Stimulated activated CD4-positive, alpha-beta T cell treated with anti-CD3 and anti-CD28 coated beads, Interleukin-2, amount 100 ng/mL, for 48 hours (primary cell): ENCODE measurements at places on chromosomes 12 and 14.

DNA sequence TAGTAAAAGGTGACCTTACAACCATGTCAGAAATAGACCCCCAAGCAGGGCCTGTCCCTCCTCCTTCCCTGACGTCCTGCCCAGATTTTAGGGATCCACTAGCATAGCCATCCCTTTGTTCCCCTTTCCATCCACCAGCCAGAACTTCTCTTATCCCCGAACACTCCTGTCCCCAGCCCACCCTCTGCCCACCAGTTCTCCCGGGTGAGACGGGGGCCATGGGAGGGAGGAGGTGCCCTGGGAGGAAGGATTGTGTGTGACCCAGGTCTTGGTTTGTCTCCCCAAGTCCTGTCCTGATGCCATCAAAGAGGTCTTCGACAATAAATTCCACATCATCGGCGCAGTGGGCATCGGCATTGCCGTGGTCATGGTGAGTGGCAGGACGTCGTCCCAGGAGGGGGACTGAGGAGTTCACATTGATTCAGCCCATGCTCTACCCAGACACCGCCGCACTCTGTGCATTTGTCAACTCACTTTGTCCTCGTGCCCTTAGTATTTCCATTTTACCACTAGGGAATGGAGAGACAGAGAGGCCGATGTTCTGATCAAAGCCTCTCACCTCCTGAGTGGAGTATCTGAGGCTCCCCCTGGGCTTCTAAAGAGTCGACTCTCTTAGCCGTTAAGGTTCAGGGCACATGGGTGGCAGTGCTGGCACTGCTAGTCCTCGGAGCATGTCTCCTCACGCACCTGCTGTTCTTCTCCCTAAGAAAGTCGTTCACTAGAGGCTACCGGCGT lies 35.9 kb downstream of the CD9 start:
- no peak for DNase-seq

DNA sequence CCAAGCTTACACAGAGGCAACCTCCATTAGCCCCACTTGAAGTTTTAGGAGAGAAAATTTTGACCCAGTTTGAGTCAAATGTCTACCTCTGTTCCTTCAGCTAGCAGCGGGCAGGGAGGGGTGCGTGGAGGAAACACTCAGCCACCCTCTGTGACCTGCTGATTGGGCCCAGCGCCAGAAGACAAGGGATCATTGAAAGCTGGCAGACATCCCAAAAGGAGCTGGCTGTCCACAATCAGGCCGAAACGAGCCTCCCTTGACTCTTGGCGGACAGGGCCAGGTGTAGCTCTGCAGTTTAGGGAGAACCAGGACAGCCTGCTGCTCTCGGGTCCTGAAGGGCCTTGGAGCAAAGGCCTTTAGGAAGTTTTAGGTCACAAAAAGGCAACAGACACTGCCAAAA lies 41.3 kb downstream of the CD9 start:
- no peak for DNase-seq

DNA sequence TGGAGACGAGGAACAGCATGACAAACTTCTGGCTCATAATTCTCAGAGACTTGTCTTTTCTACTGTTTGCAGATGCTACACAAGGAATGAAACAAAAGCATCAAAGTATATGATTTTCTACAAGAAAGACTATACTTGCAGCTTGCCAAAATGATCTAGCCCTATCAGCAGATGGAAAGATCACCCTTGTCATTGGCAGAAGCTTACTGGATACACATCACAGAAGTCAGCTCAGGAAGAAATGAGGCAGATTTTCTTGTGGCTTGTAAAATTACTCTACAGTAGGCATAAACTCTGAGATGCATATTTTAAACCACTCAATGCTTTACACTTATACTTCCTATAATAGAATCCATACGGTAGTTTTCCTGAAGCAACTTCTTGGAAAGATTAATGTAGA lies 20.6 kb downstream of the E2F7 start:
- no peak for DNase-seq

- DNase-seq: no peak
Measured at GRCh38 chr14:100012478-100013327, 52.5 kb upstream of the EVL start.

GRCh38 chr14:99035268-99035667 lies 236.7 kb downstream of the BCL11B start:
- no peak for DNase-seq

- DNase-seq: peak; percentile 2
Measured at GRCh38 chr14:78519863-78520262, 349.7 kb downstream of the NRXN3 start.

- no peak for DNase-seq
Measured at GRCh38 chr12:95241761-95242506, 24.3 kb downstream of the VEZT start.

DNA sequence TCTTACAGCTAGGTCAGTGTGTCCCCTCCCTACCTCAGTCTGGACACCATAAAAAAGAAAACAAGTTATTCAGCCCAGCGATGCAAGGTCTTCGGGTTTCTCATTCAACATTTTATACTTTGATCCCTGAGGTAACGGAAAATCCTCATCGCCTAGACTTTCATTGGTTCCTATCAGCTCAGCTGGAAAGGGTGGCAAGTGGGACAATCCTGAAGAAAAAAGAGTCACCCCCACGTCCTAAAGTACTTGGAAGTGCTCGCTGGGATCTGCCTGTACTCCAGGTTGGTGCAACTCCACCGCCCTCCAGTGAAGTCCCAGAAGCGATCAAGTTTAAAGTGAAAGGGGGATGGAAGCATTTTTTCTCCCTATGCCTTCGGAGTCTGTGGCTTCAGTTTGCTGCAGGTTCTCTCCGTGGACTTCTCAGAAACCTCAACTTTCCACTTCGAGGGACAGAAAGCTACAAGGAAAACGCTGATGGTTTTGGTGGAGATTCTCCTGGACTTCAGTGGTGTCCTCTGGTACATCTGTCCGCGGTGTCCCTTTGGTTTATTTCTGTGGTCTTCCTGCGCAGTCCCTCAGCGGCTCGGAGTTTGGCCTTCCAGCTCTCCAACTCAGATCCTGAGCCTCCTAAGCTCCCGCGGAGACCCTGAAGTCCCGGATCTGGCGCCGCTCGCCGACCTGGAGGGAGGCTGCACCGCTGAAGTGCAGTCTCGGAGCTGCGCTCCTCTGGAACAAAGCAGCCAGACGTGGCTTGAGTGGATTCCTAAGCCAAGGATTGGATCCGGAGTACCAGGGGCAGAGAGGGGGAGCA lies 1.8 kb upstream of the LRFN5 start:
- DNase-seq: no peak

DNA sequence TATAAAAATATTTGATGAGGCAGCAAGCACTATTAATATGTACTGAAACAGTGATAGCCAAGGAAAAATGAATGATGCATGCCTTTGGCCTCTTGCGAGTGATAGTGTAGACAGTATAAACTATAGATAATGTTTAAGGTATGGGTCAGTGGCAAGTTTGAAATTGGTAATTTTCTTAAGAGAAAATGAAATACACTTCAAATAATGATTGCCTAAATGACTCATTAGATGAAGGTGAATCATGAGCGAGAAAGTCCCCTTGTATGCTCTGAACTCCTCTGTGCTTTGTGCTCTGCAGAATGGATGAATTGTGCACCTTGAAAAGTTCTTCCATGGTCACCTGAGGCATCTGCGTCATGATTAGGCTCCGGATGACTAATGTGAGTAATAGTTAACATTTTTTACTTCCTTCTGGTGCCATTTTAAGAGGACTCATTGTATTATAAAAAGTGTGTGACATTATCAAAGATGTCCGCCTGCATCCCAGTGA lies 84.9 kb upstream of the RTL1 start:
- DNase-seq: no peak
